ENCODE measurements at places on chromosomes 1 and 21. TPM values are rescaled to one million over a fixed set of nuclear protein-coding genes. Genes with fewer than 3 reads are reported as not detected.
A peak's percentile ranks its signal among the peaks of the same experiment; 100 is the strongest.

The ZBTB8A gene
- total RNA-seq = 0.18 TPM

The HSF2BP gene
- total RNA-seq = 0.18 TPM

The TUFT1 gene
- 0.42 TPM for total RNA-seq

The OXCT2 gene
- total RNA-seq = 0.47 TPM

The TSPEAR gene
- not detected for total RNA-seq

- no peak overlapping the region for H3K4me3 ChIP-seq
- H3K4me1 ChIP-seq = no peaks in the 10 kb centered on the region
- no peak overlapping the region for H3K27ac ChIP-seq
- peaks cover 5% of the 10 kb centered on the region for H3K27me3 ChIP-seq
- peak; percentile 76 for DNase-seq
- H3K36me3 ChIP-seq = no peaks in the 10 kb centered on the region
Measured at GRCh38 chr21:38355992-38356781, 99.4 kb downstream of the KCNJ15 start.

GRCh38 chr1:101236516-101237228, at the start of gene S1PR1:
TSS of gene S1PR1 (plus strand) at chr1:101237019. CDS start at chr1:101238985, 1,966 bp downstream.
- peak; percentile 79 for DNase-seq
- H3K4me3 ChIP-seq = peak within 1 kb of the TSS; percentile 98
- peaks cover 62% of the 10 kb centered on the region for H3K4me1 ChIP-seq

DNA sequence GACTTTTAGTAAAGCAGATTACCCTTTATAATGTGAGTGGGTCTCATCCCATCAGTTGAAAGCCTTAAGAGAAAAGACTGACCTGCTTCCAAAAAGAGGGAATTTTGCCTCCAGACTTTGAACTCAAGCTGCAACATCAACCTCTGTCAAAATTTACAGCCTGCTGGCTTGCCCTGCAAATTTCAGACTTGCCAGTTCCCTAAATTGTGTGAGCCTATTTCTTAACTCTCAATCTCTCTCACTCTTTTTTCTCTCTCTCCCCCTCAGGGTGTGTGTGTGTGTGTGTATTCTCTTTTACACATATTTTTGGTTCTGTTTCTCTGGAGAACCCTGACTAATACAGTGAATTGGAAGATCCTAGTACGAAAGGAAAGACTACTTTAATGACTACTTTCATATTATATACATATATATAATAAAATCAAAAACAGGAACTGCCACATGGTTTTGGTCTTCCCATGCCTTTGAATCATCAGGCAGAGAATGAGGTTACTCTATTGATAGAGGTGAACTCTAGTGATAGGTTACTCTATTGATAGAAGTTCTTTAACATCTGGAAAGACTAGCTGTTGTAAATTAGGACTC, 6.4 kb downstream of the OR2C3 start:
- no peak overlapping the region for H3K4me3 ChIP-seq
- H3K27me3 ChIP-seq = peaks cover 6% of the 10 kb centered on the region
- DNase-seq = no peak
- H3K36me3 ChIP-seq = no peaks in the 10 kb centered on the region

- peaks cover 12% of the 10 kb centered on the region for H3K27me3 ChIP-seq
- peaks cover 31% of the 10 kb centered on the region for H3K4me1 ChIP-seq
- H3K27ac ChIP-seq = no peak overlapping the region
- H3K36me3 ChIP-seq = peaks cover 4% of the 10 kb centered on the region
- no peak for DNase-seq
- no peak overlapping the region for H3K4me3 ChIP-seq
Measured at GRCh38 chr1:59574085-59574484, 240.7 kb upstream of the HOOK1 start.

DNA sequence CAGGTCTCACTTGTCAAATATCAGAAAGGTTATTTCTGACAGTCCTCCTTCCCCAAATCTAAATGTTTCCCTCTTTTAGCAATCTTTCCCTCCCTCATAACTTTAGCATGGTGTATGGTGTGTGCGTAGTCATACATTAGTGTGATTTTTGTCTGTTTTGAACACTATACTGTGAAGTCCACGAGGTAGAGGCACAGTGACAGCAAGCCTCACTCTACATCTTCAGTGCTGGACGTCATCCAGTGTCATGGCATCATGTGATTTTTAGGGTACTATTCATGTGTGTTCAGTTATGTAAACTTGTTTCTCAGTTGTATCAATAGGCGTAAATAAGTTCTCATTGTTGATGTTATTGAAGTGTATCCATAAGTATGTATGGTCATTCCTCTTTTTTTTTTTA, 39.1 kb downstream of the DYRK1A start:
- peaks cover 44% of the 10 kb centered on the region for H3K36me3 ChIP-seq

GRCh38 chr1:7941437-7941793, 776 bp upstream of the TNFRSF9 start:
- H3K27ac ChIP-seq = peak overlapping the region; percentile 3
- peaks cover 8% of the 10 kb centered on the region for H3K27me3 ChIP-seq
- no peak for DNase-seq
- peak overlapping the region; percentile 42 for H3K4me3 ChIP-seq
